T-cell (primary cell): ENCODE measurements at places on chromosomes 4 and X.

GRCh38 chr4:87122252-87122651 is 98.2 kb downstream of the KLHL8 start:
- DNase-seq: no peak

DNA sequence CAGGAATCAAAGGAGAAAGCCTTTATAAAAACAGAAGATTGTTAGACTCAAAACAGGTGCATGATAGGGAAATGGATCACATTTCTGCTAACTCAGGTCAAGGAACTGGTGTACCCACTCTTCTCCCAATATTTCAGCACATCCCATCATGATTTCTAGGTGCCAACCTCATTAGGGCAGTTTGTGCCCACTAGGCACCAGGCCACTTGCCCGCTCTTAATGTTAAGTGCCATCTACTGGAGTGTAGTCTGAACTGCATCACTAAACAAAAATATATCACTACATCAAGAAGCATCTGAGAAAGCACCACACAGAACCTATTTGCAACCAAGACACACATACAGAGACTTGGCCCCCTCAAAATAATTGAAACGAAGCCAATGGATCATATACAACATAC is 140.4 kb upstream of the GRID2 start:
- no peak for DNase-seq

DNA sequence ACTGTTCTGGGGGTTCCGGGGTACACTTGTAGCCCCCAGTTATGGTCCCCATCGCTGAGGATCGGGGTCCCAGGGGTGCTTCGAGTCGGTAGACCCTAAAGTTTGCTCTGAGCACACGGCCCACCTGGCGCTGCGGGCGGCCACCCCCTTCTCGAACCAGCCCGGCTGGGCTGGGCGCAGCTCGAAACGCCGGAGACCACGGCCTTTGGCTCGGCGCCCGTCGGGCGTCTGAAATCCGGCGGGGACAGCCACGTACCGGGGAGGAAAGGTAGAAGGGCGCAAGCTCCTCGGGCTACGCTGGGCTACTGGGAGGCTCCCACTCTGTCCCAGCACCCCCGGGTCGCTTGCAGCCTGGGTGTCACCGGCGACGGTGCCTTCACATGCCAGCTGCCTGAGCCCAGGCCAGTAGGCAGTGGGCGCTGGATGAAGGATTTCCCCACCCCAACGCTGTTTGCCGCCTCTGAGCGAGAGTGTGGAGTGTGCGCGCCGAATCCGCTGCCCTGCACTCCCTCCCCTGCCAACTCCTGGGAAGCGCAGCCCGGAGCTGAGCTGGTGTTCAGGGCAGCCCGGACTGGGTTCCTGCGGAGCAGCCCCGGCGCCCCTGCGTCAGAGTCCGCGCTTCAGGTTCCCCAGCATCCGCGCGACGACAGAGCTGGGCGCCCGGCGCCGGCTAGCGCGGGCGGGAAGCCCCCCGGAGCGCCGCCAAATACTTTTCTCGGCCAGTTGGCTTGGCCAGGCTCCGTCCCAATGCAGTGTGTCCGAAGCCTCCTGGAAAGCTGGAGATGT is 637 bp downstream of the MAMLD1 start:
- no peak for DNase-seq

- no peak for DNase-seq
These were observed 1.4 kb downstream of the AFAP1 start for GRCh38 chr4:7938266-7938608.

DNA sequence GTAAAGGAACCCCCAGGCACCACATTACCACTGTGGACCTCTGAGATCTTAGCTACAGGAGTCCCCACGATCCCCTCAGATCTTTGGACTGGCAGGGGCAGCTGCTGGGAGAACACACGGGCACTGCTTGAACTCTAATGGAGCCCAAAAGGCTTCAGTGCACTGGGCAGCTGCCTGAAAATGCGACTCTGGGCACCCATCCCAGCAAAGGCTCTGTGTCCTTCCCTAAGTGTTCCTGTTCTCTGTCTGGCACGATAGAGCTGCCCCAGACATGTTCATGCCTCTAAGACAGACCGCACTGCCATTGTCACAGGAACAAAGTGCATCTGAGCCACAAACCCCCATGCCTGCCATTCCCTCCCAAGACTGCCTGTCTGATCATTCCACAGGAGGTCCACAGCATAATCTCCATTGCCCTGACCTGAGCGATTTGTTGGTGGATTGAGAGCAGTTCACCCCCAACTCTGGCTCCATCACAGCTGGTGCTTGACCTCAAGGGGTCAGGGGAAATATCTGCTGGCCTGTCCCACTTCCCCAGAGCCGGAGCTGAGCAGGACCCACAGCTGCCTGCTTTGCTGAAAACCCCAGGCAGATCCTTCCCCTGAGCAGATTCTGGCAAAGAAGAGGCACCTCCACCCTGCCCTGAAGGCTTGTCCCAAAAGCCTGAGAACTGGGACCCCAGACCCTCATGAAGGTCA is 436.0 kb upstream of the INTU start:
- DNase-seq: no peak

DNA sequence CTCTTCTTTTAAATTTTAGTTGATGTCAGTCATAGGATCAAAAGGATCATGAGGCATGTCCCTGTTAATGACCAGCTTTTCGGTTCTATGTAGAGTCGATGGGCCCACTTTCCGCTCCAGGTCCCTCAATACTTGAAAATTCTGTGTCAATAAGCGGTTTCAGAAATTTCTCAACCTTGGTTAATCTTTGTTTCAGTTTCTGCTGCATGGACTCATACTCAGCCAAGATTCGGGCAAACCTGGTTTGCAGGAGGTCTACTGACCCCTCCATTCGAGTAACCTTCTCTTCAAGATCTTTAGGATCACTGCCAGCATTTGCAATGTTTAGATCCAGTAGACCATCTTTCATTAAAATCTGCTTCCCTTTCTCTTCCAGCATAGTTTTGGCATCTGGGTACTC is 22.0 kb upstream of the NFXL1 start:
- DNase-seq: no peak

- DNase-seq: no peak
These were observed 618.1 kb upstream of the GRIA3 start for GRCh38 chrX:122565952-122566351.

GRCh38 chr4:8700531-8700930 is 108.0 kb downstream of the CPZ start:
- no peak for DNase-seq

- DNase-seq: no peak
These were observed 80.3 kb downstream of the GPC4 start for GRCh38 chrX:133335027-133335426.

DNA sequence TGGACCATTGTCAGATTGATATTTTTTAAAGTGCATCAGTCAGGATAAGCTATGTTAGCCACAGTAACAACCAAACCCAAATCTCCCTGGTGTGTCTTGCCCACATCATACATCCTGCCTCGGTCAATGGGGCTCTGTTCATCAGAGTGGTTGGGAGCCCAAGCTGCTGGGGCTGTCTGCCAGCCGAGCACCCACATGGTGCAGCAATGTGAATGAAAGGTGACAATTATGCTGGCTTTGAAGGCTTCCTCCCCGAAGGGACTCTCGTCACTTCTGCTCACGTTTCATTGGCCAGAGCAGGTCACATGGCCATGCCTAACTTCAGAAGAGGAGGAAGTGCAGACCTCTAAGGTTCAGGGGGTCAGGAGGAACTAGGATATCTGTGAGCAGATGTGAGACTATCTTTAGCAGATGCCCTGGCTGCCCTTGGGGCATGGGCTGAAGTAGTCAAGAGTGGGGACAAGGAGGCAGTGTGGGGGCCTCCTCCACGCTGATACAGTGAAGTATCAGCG is 1.3 kb upstream of the JAKMIP1 start:
- peak; percentile 70 for DNase-seq

GRCh38 chr4:10682397-10682796 is 2.2 kb downstream of the CLNK start:
- no peak for DNase-seq

GRCh38 chr4:100017637-100018310 is 67.7 kb upstream of the H2AZ1 start:
- DNase-seq: no peak

DNA sequence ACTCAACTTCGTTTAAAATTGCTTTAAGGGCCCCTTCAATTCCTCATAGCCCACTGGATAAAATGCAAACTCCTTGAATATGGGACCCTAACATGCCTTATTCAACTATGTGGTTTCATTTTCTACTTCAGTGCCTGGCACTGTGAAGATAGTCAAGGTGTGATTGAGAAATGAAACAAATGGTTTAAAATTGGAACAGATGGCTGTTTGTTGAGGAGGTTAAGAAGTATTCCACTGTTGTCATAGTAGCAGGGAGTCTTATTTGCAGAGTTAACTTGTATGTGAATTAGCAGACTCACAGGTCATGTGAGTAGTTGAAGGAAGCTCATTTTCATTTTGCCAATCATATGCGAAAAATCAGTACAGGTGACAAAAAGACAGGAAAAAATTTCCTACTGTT is 593.3 kb downstream of the KCTD8 start:
- DNase-seq: no peak

- no peak for DNase-seq
These were observed 79.3 kb downstream of the DTHD1 start for GRCh38 chr4:36360755-36361154.

- no peak for DNase-seq
These were observed 36.7 kb upstream of the MXD4 start for GRCh38 chr4:2298532-2298991.

GRCh38 chr4:182143086-182143821 is 99.9 kb upstream of the TENM3 start:
- no peak for DNase-seq

GRCh38 chr4:186827534-186827897 is 103.9 kb upstream of the FAT1 start:
- no peak for DNase-seq

GRCh38 chr4:122718281-122718680 is 14.2 kb upstream of the BBS12 start:
- DNase-seq: no peak

- DNase-seq: no peak
These were observed 233.4 kb upstream of the ANXA3 start for GRCh38 chr4:78318126-78318525.

DNA sequence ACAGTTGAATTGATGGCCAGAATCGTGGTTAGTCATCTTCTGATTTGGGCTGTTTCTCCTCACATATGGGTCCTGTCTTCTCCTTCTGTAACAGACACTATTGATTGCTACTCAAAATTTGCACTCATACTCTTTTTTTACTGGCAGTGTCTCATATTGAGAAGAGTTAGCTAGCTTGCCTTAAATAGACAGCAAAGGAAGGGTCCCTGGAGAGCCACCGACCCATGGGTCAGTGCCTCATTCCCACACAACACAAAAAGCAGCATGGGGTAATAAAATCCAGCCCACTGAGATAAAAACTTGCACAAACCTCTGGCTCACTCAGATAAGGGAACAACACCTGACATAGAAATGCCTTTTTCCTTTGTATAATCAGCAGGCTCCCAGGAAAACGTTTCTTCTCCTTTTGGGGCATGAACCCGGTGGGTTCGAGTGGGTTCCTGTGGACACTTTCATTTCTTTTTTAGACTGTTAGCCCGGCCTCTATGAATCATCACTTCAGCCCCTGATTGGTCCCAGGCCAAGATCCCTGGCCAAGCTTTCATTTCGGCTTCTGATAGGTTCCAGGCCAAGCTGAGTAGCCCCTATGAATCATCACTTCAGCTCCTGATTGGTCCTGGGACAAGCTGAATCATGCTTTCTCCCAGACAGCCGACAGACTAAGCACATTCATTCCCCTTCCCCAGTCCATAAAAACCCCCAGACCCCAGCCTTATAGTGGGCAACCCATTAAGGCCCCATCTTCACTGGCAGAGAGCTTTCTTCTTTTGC is 408.1 kb downstream of the DCAF12L2 start:
- no peak for DNase-seq

- DNase-seq: no peak
These were observed 138.5 kb downstream of the CHRDL1 start for GRCh38 chrX:110657073-110657472.

DNA sequence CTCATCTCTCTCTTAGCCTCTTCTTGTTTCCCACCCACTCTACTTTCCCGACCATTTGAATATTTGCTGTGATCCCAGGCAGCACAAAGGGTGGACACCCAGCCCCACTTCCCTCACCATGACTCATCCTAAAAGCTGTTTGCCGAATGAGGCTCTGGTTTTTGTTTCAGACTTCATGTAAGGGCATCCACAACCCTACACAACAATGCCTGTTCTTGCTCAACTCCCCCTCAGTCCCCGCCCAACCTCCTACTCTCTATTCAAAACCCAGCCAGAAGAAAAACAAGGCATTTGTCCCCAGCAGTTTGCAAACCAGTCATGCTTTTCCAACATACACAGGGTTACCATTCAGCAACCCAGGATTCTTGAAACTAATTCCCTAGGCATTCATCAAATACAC is 516.5 kb upstream of the CNKSR2 start:
- DNase-seq: no peak

DNA sequence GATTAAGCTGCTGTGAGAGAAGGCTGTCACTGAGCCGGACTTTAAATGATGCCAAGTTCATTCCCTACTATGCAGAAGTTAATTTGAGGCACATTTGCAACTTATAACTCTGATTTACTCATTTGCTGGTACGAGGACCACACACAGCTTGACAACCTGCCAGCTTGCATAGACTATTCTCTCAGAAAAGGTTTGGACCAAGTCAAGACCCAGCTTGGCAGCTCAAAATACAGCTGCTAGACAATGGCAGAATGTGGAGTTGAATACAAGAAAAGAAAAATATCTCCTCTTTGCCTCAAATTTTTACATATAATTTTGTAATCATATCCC is 338.9 kb downstream of the DHX15 start:
- no peak for DNase-seq

DNA sequence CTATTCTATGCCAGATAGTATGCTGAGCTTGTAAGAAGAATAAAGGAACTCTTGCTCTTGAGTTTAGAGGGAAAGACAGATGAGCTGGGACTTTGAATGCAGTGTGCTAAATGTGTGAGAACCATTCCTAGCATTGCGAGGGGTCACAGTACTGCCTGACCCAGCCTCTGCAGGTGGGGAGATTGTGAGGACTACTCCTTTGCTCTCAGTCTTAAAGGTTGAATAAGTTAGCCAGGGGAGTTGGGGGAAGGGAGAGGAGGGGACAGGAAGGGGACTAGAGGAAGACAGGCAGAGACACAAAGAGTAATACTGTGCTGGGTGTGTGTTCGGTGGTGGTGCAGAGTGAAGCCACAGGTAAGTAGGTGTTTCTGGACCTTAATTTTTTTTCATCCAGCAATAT is 41.7 kb downstream of the DCUN1D4 start:
- DNase-seq: no peak

- DNase-seq: no peak
These were observed 8.3 kb upstream of the VEGFC start for GRCh38 chr4:176800891-176801534.

GRCh38 chr4:152448038-152448707 is 87.7 kb downstream of the FBXW7 start:
- DNase-seq: no peak

GRCh38 chrX:13099121-13099520 is 54.7 kb upstream of the FAM9C start:
- no peak for DNase-seq

GRCh38 chrX:2374086-2374485 is 126.7 kb downstream of the DHRSX start:
- no peak for DNase-seq

DNA sequence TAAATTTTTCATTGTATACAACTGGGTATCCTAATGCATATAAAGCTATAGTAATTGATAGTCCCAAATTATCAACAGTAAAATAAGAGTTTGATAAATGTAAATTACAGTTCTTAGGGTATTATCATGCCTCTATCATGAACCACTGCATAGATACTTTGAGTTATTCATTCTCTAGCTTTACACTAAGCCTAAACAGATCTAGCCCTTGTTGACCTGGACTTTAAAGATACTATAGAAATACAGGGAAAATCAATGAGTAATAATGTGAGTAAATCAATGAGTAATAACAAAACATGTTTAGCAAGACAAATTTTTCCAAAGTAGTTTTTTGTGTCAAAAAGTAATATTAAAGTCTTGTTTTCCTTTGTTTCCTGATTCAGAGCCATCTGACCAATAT is 228.4 kb downstream of the SCFD2 start:
- no peak for DNase-seq
